Ecto neural progenitor cell (in vitro differentiated cells): ENCODE measurements at places on chromosomes 6 and 20.

GRCh38 chr6:80433673-80434025 is 327.2 kb downstream of the BCKDHB start:
- DNase-seq: no peak

GRCh38 chr20:62159839-62160238 is 16.3 kb downstream of the SS18L1 start:
- DNase-seq: no peak

DNA sequence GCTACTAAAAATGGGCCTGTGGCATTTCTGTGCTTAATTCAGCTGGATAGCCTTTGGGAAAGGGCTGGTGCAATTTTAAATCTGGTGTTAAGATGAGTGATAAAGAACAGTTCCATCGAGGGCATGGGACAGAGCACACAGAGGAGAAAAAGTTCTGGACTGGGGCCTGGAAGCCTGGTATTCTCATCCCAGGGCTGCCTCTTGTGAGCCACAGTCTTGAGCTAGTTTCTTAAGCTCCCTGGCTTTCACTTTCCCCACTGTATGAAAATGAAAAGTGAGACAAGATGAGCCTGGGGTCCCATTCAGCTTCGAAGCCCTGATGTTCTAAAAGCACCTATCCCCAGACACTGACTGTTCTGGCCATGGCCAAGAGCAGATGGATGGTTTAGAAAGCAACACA is 14.3 kb upstream of the LAMA4 start:
- DNase-seq: no peak

- peak; percentile 83 for DNase-seq
These were observed 80.3 kb upstream of the CCDC28A start for GRCh38 chr6:138692978-138693909.

DNA sequence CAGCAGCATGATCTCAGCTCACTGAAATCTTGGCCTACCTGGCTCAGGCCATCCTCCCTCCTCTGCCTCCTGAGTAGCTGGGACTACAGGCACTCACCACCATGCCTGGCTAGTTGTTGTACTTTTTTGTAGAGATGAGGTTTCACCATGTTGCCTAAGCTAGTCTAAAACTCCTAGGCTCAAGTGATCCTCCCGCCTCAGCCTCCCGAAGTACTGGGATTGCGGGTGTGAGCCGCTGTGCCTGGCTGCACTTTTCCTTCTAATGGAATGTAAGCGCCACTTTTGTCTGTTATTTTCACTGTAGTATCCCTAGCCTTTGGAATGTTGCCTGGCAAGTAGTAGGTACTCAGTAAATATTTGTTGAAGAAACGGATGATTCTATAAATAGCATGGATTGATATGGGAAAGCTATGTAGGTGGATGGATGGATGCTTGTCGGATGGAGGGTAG is 10.4 kb upstream of the TRIB3 start:
- DNase-seq: no peak
